ENCODE measurements at places on chromosomes 4 and X.

GRCh38 chr4:160537681-160538080 lies 1434.8 kb downstream of the RAPGEF2 start:
- no peak for DNase-seq

GRCh38 chr4:33255094-33255493 lies 2534.9 kb downstream of the PCDH7 start:
- DNase-seq, result no peak

GRCh38 chr4:85793233-85793585 lies 318.3 kb downstream of the ARHGAP24 start:
- DNase-seq, result no peak

DNA sequence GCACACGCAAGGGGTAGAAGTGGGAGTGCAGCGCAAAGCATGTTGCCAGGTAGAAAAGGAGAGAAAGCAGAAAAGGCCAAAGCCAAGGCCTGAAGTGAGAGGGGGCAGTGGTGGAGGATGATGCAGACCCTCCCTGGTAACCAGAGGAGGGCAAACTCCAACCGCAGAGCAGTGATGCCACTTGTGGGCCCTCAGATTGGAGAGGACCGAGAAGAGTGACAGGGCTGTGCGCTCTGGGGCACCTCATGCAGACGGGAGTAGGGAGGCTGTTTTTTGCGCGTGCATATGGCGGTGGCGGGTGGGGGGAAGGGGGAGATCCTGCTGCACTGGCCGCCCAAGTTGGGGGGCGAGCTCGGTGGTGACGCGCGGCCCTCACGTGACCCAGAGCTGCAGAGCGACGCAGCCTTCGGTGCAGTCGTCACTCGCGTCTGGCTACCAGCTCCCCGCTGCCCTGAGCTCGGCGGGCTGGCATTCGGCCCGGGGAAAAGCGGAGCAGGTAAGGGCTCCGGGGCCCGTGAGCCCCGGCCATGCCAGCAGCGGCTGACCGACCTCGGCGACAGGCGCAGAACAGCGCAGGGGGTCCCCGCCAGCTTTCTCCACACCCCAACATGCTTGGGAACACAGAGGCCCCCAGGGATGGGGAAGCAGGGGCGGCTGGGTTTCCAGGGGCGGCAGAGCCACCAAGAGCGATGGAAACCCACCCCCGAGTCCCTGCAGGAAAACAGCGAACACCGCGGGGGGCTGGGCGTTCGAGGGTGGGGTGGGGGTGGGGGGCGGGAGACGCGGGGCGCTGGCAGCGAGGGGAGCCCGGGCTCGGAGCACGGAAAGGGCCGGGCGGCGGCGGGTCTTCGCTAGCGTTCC lies at the start of gene BEX3:
BEX3 (plus strand) TSS at position 421 of the 861 bp plus-strand sequence. CDS start 984 bp downstream, outside the sequence.
- peak; percentile 16 for DNase-seq

DNA sequence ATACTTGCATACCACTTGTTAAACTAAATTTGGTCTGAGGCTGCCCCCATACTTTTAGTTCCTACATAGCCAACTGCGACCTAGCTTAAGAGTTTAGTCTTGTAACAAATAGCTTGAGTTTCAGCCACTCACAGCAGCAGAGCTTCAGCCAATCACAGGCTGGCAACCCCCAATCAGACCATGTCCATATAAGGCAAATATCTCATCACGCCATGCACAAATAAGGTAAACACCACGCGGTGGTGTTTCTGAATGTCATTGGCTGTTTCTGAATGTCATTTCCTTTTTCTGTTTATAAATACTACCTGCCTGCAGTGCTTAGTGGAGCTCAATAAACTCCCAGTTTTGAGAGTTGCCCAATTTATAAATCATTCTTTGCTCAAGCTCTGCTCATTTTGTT lies 143.1 kb upstream of the MAD2L1 start:
- DNase-seq, result no peak

DNA sequence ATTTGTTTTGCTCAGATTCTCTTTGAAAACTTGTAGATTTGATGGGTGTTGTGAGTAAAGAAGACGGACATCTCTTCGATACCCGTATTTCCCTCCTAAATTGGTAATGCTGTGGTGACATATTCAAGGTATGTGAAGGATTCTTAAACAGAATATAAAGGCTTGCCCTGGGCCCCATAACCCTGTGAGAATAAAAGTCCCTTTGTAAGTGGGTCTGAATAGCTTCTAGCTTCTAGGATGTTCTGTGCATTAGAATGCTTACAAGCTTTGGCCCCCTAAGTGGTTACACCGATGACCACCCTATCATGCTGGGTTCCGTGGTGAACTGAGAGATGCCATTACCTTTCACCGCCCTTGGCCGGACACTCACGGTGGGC lies 574 bp upstream of the MOB1B start:
- no peak for DNase-seq

DNA sequence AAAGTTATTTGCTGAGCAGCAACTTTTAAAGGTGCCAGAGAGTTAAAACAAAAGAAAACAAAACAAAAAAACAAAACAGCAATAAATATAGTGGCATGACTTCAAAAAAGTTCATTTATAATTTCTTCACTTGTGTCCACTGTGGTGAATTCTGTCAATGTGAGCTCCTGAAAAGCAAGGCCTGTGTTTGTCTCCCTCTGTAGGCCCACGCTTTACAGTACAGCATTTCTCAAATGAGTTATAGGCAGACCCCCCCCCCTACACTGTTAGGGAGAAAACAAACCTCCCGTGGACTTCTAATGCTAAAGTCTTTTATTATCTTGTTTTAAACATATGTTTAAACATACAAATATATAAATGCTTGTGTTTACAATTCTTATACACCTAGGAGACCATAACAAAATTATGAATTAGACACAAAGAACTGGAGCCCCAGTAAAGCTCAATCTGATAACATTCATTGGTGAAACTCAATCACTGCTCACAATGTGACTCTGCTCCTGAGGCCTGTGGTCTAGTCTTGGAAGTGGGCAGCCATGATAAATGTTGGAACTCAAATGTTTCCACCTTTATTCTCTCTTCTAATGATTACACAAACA lies 47.0 kb upstream of the SCOC start:
- DNase-seq, result peak; percentile 33

DNA sequence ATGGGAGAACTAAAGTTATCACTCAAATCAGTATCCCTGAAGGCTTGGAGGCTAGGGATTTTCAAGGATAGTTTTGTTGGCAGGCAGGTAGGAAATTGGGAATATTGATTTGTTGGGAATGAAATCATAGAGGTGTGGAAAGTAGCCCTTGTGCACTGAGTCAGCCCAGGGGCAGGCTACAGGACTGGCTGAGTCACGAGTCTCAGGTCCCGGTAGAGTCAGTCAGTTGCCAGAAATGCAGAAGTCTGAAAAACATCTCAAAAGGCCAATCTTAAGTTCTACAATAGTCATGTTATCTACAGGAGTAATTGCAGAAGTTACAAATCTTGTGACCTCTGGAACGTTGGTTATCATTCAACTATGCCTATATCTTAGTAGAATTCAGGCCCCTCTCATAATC lies 153.1 kb downstream of the GC start:
- DNase-seq, result no peak

- no peak for DNase-seq
These were observed 61.5 kb downstream of the TMEM131L start for GRCh38 chr4:153527690-153528089.

DNA sequence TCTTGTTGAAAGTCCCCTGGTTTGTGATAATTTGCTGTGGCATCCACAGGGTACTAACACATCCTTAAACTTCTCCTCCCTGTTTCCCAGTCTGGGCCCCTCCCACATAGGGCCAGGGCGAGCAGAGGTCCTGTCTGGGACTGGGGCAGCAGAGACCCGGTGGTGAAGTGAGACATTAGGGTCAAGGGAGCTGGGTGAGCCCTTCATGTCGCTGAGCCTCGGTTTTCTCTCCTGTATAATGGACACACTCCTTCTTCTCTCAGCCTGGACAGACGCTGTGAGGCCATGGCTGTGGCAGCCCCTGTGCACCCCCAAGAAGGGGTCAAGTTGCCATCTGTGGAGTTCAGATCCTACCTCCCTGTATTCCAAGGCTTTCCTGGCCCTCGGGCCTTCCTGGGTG lies 33.0 kb upstream of the HMX1 start:
- DNase-seq, result no peak

DNA sequence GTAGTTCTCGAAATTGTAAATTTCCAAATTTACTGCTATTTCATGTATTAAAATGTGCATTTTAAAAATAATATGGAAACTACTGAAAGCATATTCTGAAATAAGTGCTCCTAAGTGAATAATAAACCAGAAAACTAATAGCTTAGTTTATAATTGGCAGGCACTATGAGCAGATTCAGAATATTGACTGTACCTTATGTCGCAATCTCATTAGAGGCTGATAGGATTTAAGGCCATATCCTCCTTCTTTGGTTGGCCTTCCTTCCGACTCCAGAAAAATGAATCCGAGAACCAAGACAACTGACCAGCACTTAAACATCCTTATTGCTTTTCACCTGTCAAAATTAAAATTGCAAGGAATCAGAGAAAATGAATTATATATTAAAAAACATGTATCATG lies 52.7 kb downstream of the FSTL5 start:
- DNase-seq, result no peak

DNA sequence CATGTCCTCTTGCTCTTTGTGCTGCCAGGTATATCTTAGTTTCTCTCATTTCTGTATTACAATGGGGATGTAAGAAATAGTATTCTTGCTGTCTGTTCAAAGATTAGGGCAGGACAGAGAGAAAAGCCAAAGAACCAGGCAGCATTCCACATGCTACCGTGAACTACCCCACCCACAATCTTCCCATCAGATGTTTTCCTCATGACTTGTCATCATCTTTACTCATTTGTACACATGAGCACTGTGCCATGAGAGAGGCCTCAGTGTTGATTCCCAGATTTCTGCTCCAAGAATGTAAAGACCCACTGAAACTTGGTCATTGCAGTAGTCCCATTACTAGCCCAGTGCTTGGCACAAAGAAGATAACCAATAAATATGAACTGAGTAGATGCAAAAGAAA lies 354.6 kb upstream of the RASGEF1B start:
- no peak for DNase-seq

DNA sequence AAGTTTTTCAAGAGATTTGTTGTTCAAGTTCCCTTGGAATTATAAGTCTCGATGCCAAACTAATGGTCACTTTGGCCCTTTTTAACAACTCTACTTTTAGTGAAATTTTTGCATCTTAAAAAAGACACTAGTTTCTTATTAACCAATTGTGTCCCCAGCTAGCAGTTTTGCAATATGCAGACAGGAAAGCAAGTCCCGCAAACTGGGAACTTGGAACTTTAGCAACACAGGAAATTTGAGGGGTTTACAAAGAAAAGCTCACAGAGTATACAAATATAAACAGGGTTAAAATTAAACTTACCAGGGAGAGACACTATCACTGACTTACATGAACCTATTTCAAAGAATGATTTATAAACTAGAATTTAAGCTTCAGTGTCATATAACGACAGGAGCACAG lies 137.9 kb downstream of the ANK2 start:
- DNase-seq, result no peak

DNA sequence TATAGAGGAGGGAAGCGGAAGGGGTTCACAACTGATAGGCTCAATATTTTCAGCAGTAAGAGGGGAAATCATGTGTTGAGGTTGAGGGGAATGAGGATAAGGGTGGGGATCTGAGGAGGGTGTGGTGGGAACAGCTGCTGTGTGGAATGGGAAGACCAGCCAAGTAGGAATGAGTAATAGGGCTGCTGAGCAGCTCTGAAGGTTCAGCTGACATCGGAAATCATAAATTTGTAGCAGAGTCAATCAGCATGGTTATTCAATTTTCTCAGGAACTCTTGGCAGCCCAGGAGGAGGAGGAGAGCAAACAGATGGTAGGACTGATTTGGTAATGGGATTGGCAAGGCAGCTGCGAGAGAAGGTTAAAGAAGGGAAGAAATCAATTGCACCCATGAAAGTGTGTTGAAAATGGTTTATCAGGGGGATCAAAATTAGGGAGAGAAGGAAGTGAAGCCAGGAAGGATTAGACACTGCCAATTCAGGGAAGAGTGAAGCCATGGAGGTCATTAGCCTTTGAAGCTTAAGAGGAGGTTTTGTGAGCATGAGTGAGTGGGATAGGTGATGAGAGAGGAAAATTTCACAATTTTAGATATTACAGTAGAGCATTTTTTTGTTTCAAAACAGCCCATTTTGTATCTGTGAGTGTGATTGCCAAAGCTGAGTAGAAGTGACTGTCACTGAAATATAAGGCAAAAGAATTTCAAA lies 82.6 kb downstream of the PCDH7 start:
- DNase-seq, result no peak

DNA sequence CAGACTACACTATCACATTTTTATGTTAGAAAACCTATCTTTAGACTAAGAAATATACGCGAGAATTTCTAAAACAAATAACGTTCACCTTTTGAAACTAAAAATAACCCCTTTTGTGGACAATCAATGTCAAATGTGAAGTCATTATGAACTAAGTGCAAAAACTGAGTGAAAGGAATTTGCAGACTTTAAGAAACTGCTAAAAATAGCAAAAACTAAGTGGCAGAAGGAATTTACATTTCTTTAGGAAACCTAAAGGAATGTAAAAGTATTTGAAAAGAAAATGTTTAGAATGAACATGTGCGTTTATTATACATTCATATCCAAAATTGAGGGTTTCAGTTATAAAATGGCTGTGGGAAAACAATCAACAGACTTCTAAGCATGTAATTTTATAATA lies 58.3 kb downstream of the VEGFC start:
- DNase-seq, result no peak

DNA sequence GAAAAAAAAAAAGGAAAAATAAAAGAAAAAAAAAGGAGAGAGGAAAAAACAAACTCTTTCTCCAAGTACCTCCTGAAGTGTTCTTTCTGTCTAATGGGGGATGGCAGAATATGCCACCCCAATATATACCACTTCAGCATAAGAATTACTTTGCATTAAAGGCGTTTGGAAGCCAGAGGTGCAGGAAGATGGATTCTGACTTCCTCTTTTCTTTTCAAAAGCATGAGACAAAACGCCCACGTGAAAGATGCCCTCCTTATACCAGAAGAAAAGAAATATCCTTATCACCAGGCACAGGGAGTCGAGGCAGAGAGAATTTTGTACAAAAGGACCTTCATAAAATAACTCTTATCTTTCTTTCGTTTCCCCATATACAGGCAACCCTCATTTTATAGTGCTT lies 40.9 kb downstream of the COX18 start:
- DNase-seq, result no peak

- DNase-seq, result no peak
These were observed 5.5 kb upstream of the UGT2B17 start for GRCh38 chr4:68581383-68582338.

- no peak for DNase-seq
These were observed 932.7 kb downstream of the FAT4 start for GRCh38 chr4:126247409-126247808.

DNA sequence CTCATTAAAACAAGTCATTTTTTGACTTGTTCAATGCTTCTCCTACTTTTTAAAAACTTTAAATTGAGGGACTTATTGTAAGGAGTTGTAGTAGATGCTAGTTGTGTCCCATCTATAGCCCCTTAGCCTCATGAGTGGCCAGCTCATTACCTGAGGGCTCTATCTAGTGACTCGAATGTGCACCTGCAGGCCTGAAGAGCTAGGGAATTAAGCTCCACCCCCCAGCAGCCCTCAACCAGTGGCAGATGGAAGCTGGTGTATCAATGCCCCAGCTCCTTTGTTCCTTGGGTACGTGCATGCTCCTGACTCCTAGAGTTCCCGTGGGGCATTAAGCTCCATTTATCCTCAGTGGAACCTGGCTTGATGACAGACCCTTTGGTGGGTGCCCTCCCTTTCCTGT lies 146.7 kb upstream of the FAM9B start:
- no peak for DNase-seq

Measured in CD4-positive, alpha-beta T cell (primary cell).